ENCODE measurements at places on chromosomes 3 and 15.

DNA sequence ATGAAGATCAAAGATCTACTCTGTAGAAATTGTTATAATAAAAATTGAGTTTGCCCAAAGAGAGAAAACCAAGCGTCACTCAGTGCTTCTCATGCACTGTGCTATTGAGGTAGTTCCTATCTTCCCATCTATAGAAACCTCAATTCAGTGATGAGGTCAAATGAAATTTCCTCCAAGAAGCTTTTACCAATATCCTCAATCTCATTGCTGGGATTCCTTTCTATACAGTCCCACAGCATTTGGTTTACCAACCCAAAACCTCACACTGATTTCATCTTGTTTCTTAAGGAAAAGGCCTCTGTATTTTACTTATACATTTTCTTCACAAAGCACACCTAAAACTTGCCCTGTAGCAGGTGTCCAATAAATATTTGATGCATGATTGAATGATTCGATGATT lies 147.2 kb downstream of the ALCAM start:
- no peak for DNase-seq

DNA sequence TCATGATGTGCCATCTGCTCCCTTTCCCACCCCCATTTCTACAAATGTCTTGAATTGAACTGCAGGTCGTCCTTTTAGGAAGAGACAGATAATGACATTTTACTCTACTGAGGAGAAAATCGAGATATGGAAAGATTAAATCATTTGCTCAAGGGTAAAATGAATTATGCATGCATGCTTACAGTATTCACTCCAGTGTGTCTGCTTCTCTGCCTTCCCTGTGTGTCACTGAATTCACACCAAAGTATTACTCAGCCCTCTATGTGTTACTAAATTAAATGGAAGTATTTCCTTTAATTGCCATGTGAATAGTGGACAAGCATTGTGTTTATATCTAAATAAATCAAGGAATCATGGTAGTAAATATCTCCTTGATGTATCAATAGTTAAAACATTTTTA lies 449.0 kb downstream of the NLGN1 start:
- no peak for DNase-seq

- DNase-seq: no peak
These were observed 270.2 kb downstream of the THSD4 start for GRCh38 chr15:71385457-71385856.

GRCh38 chr15:63038926-63039673 lies 3.4 kb upstream of the TPM1 start:
- DNase-seq: no peak

- DNase-seq: no peak
These were observed 23.0 kb downstream of the HACL1 start for GRCh38 chr3:15578289-15578867.

DNA sequence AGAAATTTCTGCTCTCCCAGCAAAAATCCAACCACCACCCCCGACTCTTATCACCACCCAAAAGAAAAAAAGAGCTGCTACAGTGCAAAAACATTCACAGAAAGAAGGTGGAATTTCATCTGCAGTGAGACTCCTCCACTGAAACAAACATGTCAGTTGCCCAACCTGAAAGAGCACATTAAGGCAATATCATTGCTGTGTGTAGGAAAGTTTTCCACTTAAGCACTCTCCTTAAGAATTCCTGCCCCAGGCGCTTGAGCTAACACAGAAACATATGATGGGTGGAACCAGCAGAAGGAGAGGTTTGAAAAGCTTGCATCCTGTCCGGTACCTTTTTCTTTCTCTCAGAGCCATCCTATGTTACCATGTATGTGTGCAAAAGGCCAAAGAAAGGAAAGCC lies 200.8 kb upstream of the GADL1 start:
- no peak for DNase-seq

DNA sequence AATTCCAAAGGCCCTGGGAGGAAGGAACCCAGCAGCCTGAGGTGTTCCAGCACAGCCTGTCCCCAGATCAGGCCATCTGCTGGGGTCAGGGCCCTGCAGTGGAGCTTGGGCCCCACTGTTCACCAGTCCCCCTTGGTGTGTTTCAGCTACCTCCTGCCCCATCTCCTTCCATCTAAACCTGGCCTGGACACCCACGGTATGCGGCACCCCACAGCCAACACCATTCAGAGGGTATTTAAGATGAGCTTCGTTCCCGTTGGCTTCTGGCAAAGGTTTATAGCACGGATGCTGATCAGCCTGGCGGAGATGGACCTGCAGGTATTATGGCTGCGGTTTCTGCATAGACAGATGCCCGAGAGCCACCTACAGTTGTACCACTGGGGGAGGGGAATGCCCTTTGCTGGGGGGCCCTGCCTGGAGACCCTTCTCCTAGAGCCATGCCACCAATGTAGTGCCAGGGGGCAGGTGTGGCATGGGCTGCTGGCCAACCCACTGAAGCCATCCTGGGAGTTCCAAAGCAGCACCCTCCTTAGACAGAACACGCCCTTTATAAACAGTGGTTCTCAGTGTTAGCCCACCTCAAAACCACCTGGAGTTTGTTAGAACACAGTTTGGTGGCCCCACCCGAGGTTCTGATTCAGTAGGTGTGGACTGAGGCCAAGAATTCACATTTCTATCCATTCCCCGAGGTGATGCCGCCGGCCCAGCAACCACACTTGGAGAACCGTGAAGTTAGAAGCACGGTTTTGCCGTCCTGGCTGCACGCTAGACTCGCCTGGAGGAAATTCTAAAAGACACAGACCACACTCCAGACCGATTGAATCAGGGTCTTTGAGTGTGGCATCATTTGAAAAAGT lies 126.9 kb downstream of the LRRK1 start:
- DNase-seq: no peak

GRCh38 chr15:51505251-51505650 lies 117.3 kb downstream of the DMXL2 start:
- no peak for DNase-seq

- no peak for DNase-seq
These were observed 40.4 kb downstream of the WHAMM start for GRCh38 chr15:82849556-82850512.

GRCh38 chr3:172309741-172310427 lies 138.4 kb downstream of the GHSR start:
- no peak for DNase-seq

DNA sequence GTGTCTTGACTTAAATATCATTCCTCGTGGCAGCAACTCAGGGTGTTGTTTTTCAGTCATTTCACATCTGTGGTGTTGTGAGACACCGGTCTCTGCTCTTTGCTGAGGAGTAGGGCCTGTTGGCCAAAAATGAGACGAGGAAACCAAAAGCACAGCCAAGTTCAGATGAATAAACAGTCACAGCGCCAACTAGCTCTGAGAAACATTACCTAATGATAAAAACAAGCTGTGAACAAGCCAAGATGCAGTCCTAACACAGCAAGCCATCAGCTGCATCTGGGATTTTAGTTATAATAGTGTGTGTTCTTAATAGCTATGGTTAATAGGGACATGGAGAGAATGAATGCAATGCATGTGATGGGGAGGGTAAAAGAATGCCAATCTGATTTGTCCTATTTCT lies 843.4 kb upstream of the DPPA4 start:
- no peak for DNase-seq

DNA sequence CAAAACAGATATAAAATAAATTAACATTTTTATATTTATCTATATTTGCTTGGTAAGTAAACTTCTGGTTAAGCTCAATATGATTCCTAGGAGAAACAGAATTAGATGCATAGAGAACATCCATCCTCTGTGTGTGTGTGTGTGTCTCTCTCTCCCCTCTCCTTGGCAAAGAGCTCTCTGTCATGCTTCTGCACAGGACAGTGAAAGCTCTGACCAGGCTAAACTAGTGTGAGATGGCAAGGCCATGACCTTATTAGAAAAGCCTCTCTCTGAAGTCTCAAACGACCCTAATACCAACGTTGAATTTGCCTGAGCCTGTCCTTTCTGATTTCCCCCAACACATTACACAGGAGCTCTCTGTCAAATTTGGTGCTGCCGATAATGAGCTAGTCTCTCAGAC lies 746.0 kb downstream of the VGLL3 start:
- DNase-seq: no peak

DNA sequence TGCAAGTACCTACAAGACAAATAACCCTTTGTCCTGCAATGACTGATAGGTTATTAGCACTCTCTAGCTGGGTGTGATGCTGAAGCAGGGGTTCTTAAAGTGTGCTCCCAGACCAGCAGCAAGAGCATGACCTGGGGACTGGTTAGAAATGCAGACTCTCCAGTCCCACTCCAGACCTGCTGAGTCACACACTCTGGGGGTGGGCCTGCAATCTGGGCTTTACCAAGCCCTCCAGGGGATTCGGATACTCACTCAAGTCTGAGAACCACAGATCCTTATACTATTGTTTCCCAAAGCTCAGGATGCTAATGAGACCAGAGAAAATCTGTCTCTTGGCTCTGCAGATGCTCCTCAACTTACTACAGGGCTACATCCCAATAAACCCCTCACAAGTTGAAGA lies 142.1 kb upstream of the RAD18 start:
- DNase-seq: no peak

GRCh38 chr15:34754171-34754601 lies 612 bp downstream of the GJD2 start:
- DNase-seq: no peak

- DNase-seq: no peak
These were observed 21.4 kb upstream of the NR2E3 start for GRCh38 chr15:71788646-71789579.

GRCh38 chr15:61195116-61196002 lies 33.7 kb downstream of the RORA start:
- DNase-seq: no peak

- no peak for DNase-seq
These were observed 40.1 kb downstream of the MCF2L2 start for GRCh38 chr3:183388213-183388895.

- DNase-seq: peak; percentile 6
These were observed 721 bp downstream of the ADAMTS7 start for GRCh38 chr15:78810362-78811123.

DNA sequence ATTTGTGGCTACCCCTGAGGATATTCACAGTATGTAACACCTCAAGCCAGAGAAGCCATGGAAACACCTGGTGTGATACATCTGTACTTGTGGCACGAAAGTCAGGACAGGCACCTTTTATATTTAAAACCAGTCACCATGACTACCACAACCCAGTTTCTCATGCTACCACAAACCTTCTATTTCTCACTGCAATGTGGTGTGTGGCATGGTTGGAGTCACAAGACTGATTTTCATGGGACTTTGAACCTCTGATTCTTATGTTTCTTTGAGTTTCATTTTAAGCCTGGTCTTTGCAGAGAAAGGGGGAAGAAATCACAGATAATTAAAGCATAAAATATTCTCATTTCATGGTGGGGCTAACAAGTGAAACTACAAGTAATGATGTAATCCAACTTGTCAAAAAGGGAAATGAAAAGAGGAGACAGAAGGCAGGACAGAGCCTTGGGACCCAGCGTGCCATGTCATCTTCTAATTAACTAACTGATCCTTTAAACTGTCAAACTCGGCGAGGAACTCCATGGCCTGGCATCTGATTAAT lies 175.9 kb downstream of the PDZRN3 start:
- no peak for DNase-seq

DNA sequence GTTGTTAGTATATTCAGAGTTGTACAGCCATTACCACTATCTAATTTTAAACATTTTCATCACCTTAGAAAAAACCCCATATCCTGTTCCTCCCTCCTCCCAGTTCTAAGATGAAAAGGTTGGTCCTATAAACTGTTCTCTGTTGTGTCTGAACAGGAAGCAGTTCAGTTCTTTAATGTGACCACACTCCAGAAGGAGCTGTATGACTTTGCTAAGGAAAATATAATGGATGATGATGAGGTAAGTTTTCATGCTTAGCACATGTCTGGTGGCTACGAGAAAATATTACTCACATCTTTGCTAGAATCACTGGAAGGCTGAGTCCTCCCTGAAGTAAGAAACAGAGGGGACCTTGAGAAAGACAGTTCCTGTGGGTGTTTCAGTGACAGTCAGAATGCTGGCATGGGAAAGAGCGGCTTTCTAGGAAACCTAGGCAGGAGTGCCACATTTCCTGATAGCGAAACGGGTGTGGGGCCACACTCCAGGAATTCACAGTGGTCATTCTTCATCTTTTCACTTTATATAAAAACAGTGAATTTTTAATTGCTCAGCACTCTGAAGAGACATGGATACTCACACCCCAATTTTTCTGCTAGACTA lies 20.3 kb downstream of the CRTAP start:
- no peak for DNase-seq

DNA sequence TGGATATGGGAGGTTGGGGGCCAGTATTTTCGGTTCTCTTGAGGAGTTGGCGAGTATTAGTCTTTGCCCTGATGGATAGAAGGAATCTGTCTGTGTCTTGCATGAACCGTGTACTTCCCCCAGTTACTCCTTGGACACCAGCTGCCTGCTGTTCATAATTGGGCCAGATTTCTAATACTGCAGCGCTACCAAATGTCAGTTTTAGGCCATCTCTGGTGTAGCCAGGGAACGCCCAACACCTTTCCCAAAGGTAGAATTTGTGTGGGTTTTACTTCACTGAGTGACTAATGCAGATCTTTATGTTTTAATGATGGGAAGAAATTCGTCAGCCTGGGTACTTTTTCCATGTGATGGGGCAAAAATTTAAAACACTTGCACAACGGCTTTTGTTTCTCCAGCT lies 18.4 kb downstream of the FLNB start:
- no peak for DNase-seq

DNA sequence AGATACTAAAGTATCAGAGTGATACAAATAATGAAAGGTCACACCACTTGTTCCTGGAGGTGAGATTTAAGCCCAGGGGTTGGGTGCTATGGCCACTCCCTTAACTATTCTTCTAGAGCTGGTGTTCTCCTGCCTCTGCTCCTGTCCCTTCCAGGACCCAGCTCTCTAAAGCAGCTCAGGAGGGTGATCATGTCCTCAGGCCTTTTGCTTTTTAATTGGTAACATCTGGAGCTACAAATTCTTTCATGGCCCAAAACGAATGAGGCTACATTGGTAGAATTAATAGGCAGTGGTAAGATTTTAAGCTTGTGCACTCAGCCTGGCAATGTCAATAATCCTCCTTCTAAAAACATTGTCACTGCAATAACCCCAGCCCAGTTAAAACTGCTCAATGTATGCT lies 38.2 kb upstream of the CNOT10 start:
- DNase-seq: no peak

DNA sequence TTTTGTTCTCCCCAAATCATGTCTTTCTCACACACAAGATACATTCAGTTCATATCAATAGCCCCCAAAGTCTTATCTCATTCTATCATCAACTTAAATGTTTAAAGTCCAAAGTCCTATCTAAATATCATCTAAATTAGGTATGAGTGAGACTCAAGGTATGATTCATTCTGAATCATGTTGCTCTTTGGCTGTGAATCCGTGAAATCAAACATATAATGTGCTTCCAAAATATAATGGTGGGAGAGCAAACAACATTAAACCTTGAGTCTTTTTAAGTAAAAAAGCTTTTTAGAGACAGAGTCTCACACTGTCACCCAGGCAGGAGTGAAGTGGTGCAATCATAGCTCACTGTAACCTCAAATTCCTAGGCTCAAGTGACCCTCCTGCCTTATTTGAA lies 139.1 kb downstream of the SAMMSON start:
- DNase-seq: no peak

DNA sequence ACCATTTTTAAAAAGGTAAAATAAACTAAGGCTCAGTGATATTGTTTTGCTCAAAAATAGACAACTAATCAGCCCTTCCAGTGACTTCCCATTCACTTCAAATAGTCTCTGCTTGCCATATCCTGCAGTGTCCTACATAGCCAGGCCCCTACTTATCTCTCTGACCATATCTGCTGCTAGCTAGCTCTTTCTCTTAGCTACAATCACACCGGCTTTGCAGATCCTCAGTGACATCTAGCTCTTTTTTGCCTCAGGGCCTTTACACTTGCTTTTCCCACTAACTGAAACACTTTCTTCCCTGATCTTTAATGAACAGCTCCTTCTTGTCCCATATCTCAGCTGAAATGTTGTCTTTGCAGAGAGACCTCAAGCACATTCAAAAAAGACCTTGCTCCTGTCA lies 161.3 kb downstream of the IL5RA start:
- DNase-seq: no peak
